ENCODE measurements at places on chromosomes 3 and 15.

DNA sequence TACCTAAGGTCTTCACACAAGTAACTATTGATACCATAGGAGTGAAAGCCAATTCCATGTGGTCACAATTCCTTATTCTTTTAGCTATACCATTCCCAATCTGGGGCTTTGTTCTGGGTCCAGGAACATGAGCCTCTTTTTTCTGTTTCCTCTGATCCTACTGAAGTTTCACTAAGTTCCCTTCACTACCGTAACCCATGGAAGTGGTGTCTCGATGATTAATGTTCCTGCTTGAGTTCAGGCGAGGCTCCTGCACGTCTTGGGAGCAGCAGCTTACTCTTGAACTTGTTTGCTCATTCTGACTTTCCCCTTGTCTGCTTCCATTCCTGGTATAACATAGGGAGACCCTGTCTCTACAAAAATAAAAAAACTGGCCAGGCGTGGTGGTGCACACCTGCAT, 23.6 kb downstream of the ZNF592 start:
- DNase-seq = no peak

DNA sequence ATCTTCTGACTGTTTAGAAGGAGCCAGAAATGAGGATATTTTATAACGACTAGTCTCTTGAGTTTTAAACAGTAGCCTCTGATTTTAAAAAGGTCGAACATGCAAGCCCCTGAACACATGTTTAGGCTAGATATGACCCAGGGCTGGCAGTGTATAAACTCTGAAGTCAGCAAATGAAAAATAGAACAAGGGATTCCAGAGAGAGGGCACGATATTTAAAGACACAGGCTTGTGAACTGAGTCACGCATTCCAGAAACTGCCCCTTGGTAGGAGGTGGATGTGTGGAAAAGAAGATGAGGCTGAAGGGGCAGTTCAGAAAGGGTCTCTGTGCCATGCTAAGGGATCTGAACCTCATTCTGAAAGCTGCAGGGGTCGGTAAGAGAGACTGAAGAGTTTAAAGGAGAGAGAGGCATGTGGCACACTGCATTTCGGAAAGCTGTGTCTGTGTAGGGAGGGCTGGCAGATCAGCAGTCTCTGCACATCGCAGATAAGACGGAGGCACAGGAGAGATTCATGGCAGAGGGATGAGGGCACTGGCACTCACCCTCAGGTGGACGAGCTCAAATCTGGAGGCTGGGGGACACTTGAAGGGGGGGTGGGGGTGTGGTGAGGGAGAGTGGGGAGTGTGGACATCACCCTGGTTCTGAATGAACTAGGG, 22.1 kb downstream of the ST8SIA2 start:
- no peak for DNase-seq

DNA sequence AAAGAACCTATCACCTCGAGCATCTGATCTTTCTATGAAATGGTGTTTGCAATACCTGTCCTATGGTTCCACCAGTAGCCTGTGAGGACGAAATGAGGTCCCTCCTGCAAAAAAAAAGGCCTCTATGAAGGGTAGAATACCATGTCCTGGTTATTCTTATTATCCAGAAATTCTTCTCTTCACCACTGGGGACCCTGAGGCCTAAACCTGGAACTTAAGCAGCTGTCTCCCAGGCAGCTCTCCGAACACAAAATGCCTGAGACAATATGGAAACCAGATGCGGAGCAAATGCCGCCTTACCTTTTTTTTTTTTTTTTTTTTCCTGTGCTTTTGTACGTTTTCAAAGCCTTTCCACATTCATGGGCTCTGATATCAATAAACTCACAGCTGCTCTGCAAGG, 62.1 kb upstream of the WNT5A start:
- no peak for DNase-seq

DNA sequence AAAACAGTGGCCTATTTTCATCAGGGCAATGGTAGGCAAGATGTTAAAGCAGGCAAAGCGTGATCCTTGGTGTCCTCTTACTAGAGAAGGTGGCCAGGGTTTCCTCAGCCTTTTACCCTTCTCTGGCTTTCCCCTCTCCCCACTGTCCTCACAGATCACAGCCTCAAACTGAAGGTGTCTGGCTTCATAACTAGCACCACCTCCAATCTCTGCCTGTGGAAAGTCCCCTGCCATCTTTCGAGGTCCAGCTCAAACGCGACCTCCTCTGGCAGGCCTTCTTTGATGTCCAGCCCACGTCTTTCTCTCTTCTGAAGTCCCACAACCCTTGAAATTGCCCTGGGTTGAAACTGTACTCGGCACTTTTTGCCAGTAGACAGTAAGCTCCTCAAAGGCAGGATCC, 35.9 kb downstream of the CYP19A1 start:
- no peak for DNase-seq

DNA sequence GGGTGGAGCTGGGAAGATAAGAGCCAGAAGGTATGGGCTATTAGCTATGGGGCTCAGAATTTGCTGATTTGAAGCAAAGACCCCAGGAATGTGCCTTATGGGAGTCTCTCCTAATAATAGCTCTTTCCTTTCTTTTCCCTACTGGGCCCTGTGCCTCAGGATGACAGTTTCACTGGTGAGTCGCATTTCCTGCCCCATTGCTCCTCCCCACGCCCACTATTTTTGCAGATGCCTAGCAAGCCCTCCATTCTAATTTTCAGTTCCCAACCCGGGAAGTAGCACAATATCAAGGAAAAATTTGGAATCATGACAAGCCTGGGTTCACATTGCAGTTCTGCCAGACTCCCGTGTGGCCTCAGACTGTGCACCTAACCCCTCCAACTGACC, 583 bp downstream of the IL17RE start:
- no peak for DNase-seq

Data from uterus (tissue), 4 donors.